ENCODE measurements at places on chromosomes 5 and 9.

- peak; percentile 56 for DNase-seq
Observed at GRCh38 chr5:43773478-43773844, 170.5 kb downstream of the NNT start.

DNA sequence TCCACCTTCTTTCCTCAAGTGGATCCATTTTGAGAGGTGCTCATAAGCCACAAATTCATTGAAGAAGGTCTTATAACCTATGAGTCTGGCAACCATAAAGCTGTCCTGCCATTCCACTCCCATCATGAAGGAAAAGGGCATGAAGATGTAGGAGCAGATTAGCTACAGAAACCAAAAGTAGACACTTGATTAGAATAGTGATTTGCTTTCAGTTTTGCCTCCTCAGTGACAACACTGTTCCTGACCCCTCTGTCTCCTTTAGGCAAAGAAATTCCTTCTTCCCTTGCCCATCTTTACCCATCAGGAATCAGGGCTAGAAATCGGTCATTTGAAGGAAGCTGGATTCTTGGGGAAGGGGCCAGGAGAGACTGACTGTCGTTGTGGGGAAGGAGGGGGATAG, 55.2 kb downstream of the SLC28A3 start:
- no peak for DNase-seq

GRCh38 chr5:141663506-141663905, 12.3 kb upstream of the FCHSD1 start:
- no peak for DNase-seq

DNA sequence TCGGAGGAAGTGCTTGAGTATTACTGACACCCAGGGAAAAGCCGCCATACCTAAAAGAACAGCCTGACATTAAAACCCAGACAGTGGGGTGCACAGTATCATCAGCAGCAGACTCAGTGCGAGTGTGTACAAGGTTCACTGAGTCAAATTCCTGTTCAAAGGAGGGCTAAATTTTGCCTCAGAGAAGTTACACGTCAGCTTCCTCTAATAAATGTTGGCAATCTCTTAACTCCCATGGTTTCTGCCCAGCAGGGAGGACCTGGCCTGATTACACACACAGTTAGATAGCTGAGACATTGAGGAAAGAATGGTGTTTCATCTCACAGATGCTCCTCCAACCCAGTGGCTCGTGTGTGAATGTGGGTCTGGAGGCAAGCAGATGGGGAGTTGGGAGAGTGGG, 38.2 kb downstream of the NIPSNAP3B start:
- DNase-seq, result no peak

DNA sequence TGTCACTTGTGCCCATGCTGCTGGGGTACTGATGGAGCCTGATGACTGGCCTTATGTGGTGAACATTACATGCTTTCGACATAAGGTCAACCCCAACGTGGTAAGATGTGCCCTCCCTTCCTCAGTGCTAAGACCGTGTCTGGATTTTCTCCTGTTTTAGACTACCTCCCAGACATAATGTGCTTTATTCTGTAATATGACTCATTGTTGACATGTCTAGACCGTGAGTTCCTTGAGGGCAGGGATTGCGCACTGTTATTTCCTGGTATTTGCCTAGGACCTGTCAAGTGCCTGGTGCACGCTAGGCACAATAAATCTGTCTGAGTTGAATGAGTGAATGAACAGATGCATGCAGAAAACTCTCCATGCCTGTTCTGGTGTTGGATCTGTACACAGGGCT, 346.0 kb downstream of the KDM4C start:
- peak; percentile 6 for DNase-seq

GRCh38 chr9:112348257-112349007, 15.0 kb upstream of the PTBP3 start:
- DNase-seq, result no peak

DNA sequence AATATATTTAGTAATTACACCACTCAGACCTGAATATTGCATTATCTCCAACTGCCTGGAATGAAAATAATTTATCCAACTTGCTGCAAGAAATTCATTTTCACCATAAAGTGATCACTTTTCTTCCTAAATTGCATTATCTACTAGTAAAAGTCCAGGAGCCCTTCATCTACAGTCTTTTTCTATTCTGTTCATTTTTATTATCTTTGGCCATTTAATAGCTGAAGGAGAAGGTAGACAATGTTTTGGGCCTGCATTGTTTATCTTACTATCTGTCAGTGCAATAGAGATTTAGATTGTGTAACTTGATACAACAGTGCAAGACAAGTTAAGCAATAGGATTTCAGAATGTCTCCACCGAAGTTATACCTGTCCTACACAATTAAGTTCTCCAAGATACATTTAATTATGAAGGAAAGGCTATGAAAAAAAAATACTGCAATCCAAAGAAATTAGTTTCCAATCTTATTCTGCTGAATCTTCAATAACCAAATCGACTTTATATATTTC, 1339.7 kb upstream of the CDH6 start:
- DNase-seq, result no peak

DNA sequence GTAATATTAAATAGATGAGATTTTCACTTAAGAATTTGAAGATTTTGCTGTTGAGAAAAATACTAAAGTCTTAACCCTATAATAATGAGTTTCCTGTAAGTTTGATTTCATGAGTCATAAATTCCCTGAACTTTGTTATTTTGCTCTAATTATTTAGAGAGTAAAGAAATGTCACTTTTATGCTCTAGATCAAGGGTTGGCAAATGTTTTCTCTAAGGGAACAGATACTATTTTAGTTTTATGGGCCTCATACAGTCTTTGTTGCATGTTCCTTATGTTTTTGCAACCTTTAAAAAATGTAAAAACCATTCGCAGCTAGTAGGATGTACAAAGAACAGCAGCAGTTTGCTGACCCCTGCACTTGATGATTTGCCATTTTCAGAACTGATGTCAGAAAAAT, 480 bp upstream of the TXNDC8 start:
- no peak for DNase-seq

DNA sequence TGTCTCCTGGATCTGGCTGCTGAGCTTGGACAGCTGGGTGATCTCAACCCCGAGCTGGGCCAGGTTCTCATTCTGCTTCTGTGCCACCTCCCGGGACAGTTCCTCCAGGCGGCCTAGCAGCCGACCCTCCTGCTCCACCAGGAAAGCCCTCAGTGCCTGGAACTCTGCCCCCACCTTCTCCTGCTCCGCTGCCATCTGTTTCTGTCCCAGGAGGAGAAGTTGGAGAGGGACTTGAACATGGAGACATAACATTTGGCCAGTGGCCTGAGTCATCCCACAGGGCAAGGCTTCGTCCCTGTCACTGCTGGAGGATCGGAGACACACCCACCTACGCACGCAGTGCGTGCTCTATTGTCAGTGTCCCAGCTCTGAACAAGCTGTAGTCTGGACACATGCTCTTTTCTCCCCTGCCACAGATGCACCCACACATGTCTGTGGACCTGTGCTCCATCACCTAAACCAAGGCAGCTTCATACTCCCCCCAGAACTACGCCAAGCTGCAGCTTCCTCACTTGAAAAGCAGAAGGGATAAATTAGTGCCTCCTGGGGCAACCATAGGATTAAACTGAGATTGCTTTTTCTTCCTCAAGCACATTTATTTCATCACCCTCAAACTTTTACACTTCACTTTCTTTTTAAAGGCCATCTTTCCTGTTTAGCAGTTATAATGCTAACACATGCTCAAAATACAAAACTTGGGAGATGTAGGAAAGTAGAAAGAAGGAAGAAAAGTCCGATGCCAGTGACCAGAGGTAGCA, 4.9 kb downstream of the TRIM7 start:
- no peak for DNase-seq

- DNase-seq, result no peak
Observed at GRCh38 chr9:88645879-88646199, 110.9 kb downstream of the NXNL2 start.
